ENCODE measurements at places on chromosomes 2 and 18. TPM values are rescaled to one million over a fixed set of nuclear protein-coding genes. Genes with fewer than 3 reads are reported as not detected.

SIX3 gene
- not detected for total RNA-seq

ANKRD62 gene
- total RNA-seq = not detected

TMEM169 gene
- total RNA-seq = 0.48 TPM

PIEZO2 gene
- total RNA-seq = 103 TPM

PSMA8 gene
- not detected for total RNA-seq

Measured in vein endothelial cell (primary cell).